ENCODE measurements at places on chromosomes 4 and X.

- DNase-seq: peak; percentile 11
These were observed 96.5 kb upstream of the MAOA start for GRCh38 chrX:43559644-43560043.

DNA sequence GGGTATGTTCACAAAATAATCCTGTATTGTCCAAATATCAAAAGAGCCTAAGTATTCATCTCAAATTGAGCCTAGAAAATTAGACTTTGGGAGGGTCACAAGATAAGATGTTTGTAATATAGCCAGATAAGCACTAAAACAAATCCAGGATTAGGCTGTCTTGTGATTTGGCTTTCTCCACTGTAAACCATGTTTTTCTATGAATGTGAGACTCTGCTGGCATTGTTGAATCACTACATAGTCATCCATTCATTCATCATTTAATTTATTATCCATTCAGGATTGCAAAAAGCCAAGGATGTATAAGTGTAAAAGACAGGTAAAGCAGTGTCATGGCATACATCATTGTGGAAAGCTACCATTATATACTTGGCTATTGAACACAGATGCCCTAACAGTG is 148.0 kb downstream of the GRID2 start:
- DNase-seq: no peak

DNA sequence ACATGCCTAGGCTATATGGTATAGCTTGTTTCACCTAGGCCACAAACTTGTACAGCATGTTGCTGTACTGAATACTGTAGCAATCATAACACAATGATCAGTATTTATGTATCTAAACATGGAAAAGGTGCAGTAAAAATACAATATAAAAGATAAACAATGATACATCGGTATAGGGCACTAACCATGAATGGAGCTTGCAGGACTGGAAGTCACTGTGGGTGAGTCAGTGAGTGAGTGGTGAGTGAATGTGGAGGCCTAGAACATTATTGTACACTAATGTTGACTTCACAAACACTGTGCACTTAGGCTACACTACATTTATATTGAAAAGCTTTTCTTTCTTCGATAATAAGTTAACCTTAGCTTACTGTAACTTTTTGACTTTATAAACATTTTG is 45.6 kb upstream of the ANK2 start:
- no peak for DNase-seq

DNA sequence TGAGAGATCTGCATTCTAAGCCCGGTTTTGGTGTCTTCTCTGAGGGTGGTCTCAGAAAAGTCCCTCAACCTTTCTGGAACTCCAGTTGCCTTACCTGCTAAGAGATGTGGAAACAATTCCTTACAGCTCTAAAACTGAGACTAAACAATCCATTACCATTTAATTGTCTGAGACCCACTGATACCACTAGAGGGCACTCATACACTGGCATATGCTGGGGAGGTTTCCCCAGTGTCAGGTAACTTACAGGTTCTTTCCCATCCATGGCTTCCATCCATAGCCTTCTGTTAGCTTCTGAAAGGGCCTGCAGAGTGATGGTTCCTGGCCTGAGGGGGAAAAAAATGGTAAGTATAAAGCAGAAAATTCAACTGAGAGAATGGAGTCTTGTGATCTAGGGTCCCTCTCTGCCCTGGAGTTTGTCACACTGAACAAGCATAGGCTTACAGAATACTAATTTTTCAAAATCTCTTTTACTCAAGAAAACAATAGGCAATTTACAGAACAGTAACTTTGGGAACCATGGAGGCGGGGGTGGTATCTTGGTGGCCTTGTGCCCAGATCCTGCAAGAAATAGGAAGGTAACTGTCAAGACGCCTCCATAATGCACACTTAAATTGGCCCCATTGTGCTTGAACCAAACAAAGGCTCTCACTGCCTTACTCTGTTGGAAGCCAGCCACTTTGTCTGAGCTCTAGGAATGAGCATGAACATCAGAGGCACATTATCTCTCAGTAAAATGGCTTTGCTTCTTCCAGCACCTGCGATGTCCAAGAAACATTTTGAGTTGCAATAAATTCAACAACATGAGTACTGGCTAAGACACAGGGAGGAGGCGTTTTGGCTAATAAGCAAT is 236.1 kb downstream of the OPHN1 start:
- peak; percentile 41 for DNase-seq

DNA sequence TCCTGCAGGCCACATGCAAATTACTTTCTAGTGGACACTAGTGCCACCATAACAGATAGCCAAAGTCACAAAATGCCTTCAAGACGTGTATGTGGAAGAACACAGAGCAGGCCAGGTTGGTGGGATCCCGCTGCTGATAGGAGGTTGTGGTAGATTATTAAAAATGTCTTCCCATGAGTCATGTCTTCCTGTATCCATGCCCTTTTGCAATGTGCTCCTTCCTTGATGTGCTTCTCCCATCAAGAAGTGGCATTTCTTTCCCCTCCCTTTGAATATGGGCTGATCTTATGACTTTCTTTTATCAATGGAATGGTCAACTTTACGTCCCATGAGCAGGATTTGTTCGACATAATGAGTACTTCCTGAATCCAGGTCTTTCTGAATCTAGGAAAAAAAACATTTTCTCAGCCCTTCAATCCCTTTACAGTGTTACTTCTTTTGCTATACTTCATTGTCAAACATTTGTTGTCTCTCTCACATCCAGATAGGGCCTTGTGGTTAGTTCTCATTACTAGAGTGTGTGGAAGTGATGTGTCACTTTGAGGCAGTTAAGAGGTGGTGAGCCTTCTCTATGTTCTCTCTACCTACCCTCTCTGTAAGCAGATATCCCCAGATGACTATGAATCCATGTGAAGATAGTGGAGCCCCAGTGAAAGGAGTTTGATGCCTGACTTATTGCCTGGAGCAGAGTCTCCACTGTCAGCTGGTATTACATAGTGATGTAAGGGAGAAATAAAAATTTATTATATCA is 519.2 kb upstream of the DIPK2B start:
- no peak for DNase-seq

DNA sequence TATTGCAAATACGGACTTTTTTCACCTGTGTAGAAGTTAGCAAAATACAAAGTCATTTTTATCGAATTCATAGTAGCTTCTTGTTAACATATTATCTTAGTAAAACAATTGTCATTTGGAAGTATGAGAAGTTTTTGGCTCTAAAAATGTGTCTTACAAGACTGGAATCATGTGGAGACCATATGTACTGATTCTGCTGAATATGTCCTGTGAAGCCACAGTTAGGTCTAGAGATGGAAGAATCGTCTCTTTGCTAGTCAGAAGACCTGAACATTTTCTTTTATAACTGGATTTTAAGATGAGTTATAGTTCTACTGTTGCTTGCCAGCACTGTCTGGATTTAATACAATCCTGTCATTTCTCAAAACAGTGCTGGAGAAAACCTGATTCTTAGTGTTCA is 29.0 kb downstream of the TMEM165 start:
- DNase-seq: no peak

- DNase-seq: no peak
These were observed 56.2 kb downstream of the SMIM20 start for GRCh38 chr4:25970226-25970675.

- DNase-seq: no peak
These were observed 41.3 kb upstream of the GRPEL1 start for GRCh38 chr4:7109169-7109568.

DNA sequence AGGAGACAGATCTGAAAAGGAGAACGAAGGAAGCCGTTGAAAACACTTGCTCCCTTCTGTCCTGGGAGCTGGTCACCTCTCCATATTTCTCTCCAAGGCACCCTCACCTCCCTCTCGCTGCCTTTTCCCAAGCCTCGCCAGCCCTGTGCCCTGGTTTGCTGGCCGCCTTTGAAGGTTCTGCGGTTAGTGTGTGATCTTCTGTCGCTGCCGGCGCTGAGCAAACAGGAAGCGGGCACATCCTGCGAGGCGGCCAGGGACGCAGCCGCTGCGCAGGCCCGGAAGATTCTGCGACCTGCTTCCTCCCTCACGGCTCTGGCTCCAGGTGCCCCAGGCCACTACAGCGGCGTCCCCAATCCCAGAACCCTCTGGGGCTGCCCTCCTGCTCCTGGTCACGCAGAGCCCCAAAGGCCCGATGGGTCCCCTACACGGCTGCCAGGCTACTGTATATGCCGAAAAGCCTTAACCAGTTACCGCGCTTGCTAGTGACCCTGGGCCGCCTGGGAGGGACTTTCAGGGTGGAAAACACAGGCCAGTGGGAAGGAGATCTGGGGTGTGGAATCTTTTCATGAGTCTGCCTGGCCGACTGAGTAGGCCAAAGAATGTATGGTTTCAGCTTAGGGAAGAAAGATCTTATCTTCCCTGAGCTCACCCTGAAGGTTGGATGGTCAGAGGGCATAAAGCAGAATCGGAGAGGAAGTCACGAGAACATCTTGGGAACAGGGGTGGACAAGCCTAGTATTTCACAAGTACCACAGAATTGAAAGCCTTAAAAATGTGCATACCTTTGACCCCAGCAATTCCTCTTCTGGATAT is 2.3 kb upstream of the SASH3 start:
- DNase-seq: no peak

DNA sequence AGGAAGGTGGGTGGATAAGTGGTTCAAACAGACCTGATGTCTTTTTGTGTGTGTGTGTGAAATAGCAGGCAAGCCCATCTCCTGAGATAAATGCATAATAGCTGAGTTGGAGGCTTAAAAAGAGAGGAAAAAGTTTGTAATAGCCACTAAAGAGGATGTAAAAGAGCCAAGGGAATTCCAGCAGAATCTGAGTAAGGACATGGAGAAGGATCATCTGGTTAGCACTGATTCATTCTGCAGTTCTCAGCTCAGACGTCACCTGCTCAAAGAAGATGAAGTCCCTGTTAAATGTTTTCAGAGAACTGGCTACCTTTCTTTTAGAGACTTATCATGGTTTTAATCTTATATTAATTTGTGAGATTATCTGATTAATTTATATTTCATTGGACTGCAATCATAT is 21.0 kb upstream of the IL13RA2 start:
- DNase-seq: no peak

- DNase-seq: no peak
These were observed 912.9 kb upstream of the INTU start for GRCh38 chr4:126719852-126720251.

GRCh38 chrX:44569122-44569521 is 26.5 kb upstream of the FUNDC1 start:
- no peak for DNase-seq

- no peak for DNase-seq
These were observed 682.4 kb downstream of the DACH2 start for GRCh38 chrX:86830685-86831084.

GRCh38 chr4:3255611-3256186 is 6.7 kb downstream of the MSANTD1 start:
- no peak for DNase-seq

DNA sequence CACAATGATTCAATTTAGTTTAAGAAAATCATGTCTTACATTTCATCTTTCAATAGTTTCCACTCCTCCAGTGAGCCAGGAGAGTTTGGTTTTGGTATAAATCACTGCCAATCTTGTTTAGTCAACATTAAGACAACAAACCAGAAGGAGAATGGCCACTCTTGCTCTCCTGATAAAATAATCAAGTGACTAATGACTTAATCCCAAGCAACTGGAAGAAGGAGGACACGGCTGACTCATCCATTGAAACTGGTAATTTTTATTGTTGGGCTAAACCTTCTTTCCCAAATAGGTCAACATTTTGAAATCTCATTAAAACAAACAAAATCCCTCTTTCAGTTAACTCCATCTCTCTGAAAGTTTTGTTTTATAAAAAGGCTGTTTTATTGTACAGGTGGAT is 230.2 kb downstream of the CLCN4 start:
- no peak for DNase-seq
